Ureter (tissue), 1 donor: ENCODE measurements at places on chromosomes 16 and 17. TPM values are rescaled to one million over a fixed set of nuclear protein-coding genes. Genes with fewer than 3 reads are reported as not detected.

DNA sequence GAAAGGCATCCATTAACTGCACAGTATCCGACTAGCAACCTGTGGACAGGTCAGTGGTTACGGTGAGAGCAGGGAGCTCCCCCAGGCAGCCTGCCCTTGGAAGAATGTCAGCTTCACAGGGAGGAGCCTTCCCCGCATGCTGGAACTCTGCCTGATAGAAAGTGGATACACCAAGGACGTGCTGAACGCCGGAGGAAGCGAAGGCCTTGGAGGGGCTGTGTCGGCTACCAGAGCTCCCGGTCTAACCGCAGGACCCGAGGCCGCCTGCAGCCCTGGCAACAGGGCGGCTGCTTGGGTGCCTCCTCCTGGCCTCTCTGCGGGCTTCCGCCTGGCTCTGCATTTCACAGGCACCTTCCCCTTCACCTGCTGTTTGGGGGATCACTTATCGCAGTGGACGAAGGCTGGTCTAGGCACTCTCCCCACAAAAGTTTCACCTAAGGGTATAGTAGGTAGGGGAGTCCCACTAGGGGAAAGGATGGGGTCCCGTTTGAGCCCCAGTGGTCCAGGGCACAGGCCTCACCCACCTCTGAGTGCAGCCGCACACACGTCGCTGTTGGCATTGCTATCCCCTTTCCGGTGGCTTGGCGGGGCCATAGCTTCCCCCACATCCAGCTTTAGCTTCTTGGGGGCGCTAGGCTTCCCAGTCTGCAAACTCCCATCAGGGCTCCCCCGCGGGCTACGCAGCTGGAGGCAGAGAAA, 29.8 kb downstream of the PELP1 start:
- DNase-seq = no peak

DNA sequence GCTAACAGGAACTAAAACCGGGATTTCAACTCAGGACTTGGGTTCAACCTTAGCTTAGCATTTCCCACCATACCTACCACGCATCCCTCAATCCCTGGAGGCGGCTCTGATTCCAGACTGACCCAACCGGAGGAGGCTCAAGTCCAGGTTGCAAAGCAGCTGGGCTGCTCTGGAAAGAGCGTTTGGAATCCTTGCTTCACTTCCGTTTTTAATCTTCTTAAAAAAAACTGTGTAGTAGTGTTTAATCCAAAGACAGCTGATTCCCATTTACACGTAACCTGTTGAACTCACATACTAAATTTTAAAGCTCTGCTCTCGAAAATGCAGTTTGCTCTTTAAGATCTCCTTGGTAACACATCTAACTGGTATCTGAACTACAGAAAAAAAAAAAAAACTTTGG, 50.0 kb downstream of the NXN start:
- no peak for DNase-seq

DNA sequence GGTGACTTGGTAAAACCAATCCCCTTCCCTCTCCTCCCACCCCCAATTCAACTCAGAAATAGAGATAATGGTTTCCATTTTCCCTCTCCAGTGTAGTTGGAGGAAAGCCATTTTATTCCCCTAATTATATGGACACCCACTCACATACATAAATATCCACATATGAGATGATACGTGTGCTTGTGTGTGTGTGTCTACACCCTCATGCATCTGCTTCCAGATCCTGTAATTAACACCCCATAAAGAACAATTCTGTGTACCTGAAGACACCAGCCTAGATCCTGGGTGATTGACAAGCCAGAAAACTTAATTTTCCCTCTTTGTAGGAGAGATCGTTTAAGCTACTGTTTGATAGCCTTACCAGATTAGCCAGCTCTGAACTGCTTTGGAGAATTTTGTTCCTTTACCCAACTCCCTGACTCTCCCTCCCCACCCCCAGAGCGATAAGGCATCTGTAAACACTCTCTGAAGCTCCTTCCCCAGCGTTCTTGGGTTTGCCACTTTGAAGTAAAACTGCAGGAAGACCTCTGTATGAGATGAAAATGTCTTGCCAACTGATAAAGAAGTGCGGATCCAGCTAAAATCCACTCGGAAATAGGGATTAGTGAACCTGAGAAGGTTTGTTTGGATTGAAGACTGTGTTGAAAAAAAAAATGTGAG, 175.7 kb downstream of the RGS9 start:
- no peak for DNase-seq

DNA sequence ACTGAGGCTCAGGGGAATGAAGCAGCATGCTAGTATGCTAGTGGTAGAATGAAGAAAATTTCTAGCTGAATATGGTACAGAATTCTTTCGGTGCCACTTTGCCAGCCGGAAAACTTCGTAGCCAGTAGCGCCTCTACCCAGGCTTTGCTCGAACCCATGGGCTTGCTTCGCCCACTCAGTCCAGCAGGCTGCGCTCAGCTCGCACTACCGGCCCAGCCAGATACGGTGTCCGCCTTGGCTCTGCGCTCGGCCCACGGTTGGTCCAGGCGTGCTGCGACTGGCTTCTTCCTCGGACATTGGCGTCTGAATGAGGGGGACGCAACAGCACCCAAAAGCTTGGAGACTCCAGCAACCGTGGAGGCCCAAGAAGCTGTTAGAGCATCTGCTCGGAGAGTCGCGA, 372.5 kb upstream of the CDH8 start:
- DNase-seq = no peak

GRCh38 chr17:35856603-35857002, 12.1 kb downstream of the HEATR9 start:
- DNase-seq = no peak

- no peak for DNase-seq
Measured at GRCh38 chr16:11342021-11342855, 3.0 kb upstream of the RMI2 start.

PRAC1 gene
- total RNA-seq = not detected

- no peak for DNase-seq
Measured at GRCh38 chr17:78774956-78775571, 7.0 kb downstream of the CYTH1 start.

GRCh38 chr17:8726941-8727555, 17.6 kb downstream of the CCDC42 start:
- DNase-seq = no peak

DNA sequence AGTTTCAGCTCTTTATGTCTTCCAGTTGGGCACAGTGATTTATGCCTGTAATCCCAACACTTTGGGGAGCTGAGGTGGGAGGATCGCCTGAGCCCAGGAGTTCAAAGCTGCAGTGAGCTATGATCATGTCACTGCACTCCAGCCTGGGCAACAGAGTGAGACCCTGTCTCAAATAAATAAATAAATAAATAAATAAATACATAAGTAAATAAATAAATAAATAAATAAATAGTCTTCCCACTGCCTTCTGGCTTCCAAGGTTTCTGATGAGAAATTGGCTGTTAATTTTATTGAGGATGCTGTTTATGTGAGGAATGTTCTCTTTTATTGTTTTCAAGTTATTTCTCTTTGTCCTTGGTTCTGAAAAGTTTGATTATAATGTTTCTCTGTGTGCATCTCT, 1507.6 kb upstream of the GOT2 start:
- DNase-seq = no peak

HEATR9 gene
- total RNA-seq = 0.21 TPM

DNA sequence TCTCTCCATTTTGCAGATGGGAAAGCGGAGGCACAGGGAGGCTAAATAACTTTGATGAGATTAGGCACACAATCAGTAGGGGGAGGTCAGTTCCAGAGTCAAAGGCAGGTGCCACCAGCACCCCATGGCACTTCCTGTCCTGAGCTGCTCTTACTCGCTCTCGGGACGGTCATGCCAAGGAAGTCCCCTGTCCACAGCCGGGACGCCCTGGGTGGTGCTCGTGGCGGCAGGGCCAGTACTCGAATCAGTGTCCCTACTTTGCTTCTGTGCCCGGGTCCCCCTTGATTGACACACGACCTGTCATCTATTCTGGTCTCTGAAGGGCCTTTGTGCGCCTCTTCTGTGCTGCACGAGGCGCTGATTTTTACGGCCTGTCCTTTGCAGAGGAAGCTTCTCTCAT, 31.3 kb downstream of the IRF8 start:
- no peak for DNase-seq

- DNase-seq = no peak
Measured at GRCh38 chr17:49388290-49388640, 26.2 kb upstream of the ZNF652 start.

DNA sequence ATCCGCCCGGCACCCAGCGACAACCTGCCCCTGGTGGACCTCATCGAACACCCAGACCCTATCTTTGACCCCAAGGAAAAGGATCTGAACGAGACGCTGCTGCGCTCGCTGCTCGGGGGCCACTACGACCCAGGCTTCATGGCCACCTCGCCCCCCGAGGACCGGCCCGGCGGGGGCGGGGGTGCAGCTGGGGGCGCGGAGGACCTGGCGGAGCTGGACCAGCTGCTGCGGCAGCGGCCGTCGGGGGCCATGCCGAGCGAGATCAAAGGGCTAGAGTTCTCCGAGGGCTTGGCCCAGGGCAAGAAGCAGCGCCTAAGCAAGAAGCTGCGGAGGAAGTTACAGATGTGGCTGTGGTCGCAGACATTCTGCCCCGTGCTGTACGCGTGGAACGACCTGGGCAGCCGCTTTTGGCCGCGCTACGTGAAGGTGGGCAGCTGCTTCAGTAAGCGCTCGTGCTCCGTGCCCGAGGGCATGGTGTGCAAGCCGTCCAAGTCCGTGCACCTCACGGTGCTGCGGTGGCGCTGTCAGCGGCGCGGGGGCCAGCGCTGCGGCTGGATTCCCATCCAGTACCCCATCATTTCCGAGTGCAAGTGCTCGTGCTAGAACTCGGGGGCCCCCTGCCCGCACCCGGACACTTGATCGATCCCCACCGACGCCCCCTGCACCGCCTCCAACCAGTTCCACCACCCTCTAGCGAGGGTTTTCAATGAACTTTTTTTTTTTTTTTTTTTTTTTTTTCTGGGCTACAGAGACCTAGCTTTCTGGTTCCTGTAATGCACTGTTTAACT, 1.0 kb downstream of the NOG start:
- DNase-seq = no peak

TMEM235 gene
- not detected for total RNA-seq

DNA sequence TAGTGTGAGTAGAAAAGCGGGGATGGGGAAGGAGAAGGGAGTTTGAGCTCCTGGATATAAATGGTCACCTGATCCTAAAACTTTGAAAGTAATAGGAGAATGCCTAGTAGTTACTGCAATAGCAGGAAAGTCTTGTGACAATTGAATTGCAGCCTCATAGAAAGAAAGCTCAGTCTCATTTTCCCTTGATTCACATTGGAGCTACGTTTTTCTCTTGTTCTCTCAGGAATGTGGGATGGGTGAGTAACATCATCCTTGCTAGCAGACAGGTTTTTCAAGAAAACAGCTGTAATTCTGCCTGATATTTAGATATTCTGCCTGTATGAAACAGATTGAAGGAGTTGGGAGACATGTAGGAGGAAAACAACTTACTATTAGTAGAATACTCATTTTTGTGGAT, 25.3 kb downstream of the SF3B3 start:
- DNase-seq = no peak

- DNase-seq = no peak
Measured at GRCh38 chr17:31918701-31919128, 17.2 kb upstream of the UTP6 start.

GRCh38 chr16:48081656-48082055, 74.1 kb downstream of the ABCC12 start:
- DNase-seq = no peak

DNA sequence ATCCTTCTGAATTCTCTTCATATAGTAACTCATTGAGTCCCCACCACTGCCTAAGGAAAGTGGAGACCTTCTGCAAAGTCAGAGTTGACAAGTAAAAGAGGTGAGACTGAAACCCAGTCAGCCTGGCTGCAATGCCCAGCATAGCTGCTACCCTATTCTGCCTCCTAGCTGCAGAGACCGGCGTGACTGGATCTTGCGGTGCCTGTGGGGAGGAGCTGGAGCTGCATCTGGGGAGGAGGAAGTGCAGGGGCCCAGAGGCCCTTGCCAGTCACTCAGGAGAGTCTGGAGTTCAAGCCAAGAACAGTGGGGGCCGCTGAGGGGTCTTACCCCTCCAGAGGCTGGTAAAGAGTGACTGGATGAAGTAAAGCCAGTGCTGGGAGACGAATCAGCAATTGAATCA, 35.0 kb upstream of the ZNF423 start:
- no peak for DNase-seq

RPH3AL gene
- 45.6 TPM for total RNA-seq

GRCh38 chr17:61440697-61441096, 11.5 kb upstream of the TBX4 start:
- no peak for DNase-seq

PRAC2 gene
- total RNA-seq = not detected

DNA sequence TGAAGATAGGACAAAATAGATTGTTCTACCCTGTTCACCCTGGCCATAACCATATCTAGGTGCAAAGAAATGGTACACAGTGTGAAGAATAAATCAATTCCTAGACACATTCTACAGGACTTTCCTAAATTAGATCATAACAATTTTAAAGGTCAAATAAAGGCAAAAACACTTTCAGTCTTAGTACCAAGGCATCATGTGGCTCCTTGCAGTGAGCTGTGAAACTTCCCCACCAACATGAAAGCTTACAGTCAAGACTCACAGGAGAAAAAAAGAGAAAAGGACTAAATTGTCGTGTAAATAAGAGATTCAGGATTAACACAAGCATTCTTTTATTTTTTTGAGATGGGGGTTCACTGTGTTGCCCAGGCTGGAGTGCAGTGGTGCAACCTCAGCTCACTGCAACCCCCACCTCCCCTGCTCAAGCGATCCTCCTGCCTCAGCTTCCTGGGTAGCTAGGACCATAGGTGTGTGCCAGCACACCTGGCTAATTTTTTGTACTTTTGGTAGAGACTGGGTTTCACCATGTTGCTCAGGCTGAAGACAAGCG, 14.2 kb downstream of the NSMCE1 start:
- no peak for DNase-seq

CACNG3 gene
- total RNA-seq = not detected

CCL7 gene
- not detected for total RNA-seq

DNA sequence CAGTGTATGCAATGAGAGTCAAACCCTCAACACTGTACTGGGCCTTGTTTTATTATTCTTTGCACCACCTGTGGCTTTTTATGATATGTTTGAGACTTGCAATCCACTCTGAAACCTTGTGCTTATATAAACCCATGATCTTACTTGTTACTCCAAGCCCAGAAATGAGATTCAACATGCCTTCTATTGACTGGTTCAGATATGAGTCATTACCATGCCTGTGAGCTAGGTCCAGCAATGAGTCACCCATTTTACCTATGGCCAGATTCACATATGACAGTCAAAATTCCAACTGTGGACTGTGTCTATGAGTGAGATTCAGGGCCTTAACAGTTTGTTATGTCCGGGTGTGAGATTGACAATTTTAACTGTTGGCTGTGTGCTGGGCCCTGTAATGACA, 1846.1 kb downstream of the TP53TG3F start:
- no peak for DNase-seq
